Vagina (tissue), 2 donors: ENCODE measurements at places on chromosomes 11 and 22. TPM values are rescaled to one million over a fixed set of nuclear protein-coding genes. Genes with fewer than 3 reads are reported as not detected.

SCN4B gene
- total RNA-seq: 0.98 TPM

RTN3 gene
- total RNA-seq: 75.1 TPM

C22orf31 gene
- not detected for total RNA-seq

SAAL1 gene
- 15.2 TPM for total RNA-seq

EML3 gene
- 69.0 TPM for total RNA-seq

DNA sequence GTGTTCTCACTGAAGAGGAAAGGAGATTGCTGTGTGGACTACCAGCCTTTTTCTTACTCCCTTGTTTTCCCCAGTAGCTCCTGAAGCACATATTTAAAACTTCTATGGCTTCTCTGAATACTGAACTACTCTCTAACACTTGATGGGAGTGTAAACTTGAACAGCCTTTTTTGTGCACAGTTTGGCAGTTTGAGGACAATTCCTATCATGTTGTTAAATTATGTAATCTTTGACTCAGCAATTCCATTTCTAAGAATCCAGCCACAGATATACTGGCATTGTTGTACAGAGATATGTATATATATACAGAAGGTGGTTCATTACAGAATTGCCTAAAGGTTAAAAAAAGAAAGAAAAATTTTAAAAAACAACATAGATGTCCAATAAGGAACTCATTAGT, 47.1 kb upstream of the EED start:
- no peak overlapping the region for H3K27ac ChIP-seq
- H3K4me1 ChIP-seq: peaks cover 17% of the 10 kb centered on the region
- H3K36me3 ChIP-seq: no peaks in the 10 kb centered on the region
- no peak overlapping the region for H3K4me3 ChIP-seq

- H3K27ac ChIP-seq: no peak overlapping the region
- DNase-seq: no peak
- no peaks in the 10 kb centered on the region for H3K27me3 ChIP-seq
- no peak overlapping the region for H3K4me3 ChIP-seq
- peaks cover 23% of the 10 kb centered on the region for H3K4me1 ChIP-seq
Observed at GRCh38 chr11:61735391-61735790, 17.0 kb upstream of the MYRF start.

GRCh38 chr11:69170704-69171103, 15.0 kb downstream of the SMIM38 start:
- no peak for DNase-seq
- no peak overlapping the region for H3K4me3 ChIP-seq
- H3K27me3 ChIP-seq: no peaks in the 10 kb centered on the region
- no peaks in the 10 kb centered on the region for H3K36me3 ChIP-seq

GRCh38 chr11:61162092-61162941, 1.1 kb upstream of the VPS37C start:
- no peaks in the 10 kb centered on the region for H3K27me3 ChIP-seq
- peak overlapping the region; percentile 98 for H3K27ac ChIP-seq
- no peak for DNase-seq
- no peaks in the 10 kb centered on the region for H3K36me3 ChIP-seq

GRCh38 chr11:112734207-112734606, 227.0 kb upstream of the NCAM1 start:
- H3K36me3 ChIP-seq: no peaks in the 10 kb centered on the region
- no peak for DNase-seq
- H3K27me3 ChIP-seq: no peaks in the 10 kb centered on the region
- H3K27ac ChIP-seq: no peak overlapping the region

DNA sequence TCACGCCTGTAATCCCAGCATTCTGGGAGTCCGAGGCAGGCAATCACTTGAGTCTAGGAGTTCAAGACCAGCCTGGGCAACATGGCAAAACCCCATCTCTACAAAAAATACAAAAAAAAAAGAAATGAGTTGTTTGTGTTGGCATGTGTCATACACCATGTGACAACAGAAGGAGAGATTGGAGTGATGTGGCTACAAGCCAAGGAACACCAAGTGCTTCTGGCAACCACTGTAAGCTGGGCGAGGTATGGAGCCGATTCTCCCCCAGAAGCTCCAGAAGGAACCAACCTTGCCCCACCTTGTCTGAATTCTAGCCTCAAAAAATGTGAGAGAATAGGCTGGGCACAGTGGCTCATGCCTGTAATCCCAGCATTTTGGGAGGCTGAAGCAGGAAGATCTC, 39.1 kb upstream of the SLC35C1 start:
- H3K4me3 ChIP-seq: no peak overlapping the region
- H3K27ac ChIP-seq: no peak overlapping the region
- no peaks in the 10 kb centered on the region for H3K36me3 ChIP-seq
- H3K27me3 ChIP-seq: no peaks in the 10 kb centered on the region
- no peak for DNase-seq

GRCh38 chr22:40081662-40082061, 86.9 kb downstream of the FAM83F start:
- no peak for DNase-seq
- no peaks in the 10 kb centered on the region for H3K36me3 ChIP-seq
- peaks cover 20% of the 10 kb centered on the region for H3K4me1 ChIP-seq
- H3K4me3 ChIP-seq: no peak overlapping the region
- no peaks in the 10 kb centered on the region for H3K27me3 ChIP-seq

- no peaks in the 10 kb centered on the region for H3K36me3 ChIP-seq
- no peak overlapping the region for H3K27ac ChIP-seq
- DNase-seq: no peak
- H3K27me3 ChIP-seq: no peaks in the 10 kb centered on the region
- no peaks in the 10 kb centered on the region for H3K4me1 ChIP-seq
- H3K4me3 ChIP-seq: no peak overlapping the region
Observed at GRCh38 chr11:72950685-72951084, 136.5 kb downstream of the ATG16L2 start.

DNA sequence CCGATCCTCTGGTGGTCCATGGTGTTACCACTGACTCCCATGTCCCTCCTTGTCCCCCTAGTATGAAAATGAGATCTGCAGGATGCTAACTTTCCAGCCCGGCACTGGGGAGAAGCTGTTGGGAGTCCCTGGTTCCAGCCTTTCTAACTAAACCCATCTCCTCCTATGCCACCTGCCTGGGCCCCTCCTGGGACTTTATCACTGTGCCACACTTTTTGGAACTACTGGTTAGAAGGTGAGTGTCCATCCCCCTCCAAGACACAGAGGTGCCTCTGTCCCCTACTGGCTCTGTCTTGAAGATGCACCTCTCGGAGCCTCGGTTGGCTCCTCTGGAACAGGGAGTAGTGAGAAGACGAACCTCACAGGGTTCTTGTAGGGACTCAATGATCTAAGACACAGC, at the start of gene RGL4:
Gene RGL4, plus strand, starts transcription at position 301 of the 400 bp plus-strand sequence. CDS start 1,018 bp downstream, outside the sequence.
- H3K27ac ChIP-seq: no peak within 1 kb of the TSS
- H3K27me3 ChIP-seq: no peaks in the 10 kb centered on the region
- no peaks in the 10 kb centered on the region for H3K4me1 ChIP-seq
- H3K36me3 ChIP-seq: peaks cover 20% of the 10 kb centered on the region

DNA sequence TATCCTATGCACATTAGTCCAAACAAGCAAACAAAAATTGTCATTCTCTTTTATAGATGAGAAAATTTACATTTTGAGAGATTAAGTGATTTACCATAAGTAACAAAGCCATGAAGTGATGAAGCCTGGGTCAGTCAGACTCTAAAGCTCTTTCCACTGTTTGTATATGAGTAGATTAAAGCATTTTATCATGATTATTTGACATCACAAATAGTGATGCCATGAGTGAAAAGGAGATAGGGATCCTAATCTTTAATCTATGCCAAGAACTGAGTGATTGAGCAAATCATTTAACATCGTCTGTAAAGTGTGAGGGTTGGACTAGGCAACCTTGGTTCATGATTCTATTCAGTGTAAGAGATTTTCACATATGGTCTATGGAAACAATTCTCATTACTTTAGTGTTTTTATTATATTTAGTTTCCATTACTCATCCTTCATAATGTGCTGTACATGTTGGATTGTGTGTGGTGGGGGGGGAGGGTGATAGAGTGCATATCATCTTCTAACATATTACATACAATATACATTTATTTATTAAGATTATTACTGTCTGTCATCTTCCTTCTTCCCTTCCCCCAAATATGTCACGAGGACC, 50.7 kb downstream of the ARHGEF12 start:
- no peak for DNase-seq
- peaks cover 67% of the 10 kb centered on the region for H3K4me1 ChIP-seq
- no peak overlapping the region for H3K27ac ChIP-seq
- no peaks in the 10 kb centered on the region for H3K27me3 ChIP-seq
- no peak overlapping the region for H3K4me3 ChIP-seq
- no peaks in the 10 kb centered on the region for H3K36me3 ChIP-seq

- no peak overlapping the region for H3K4me3 ChIP-seq
- H3K27me3 ChIP-seq: no peaks in the 10 kb centered on the region
- no peaks in the 10 kb centered on the region for H3K36me3 ChIP-seq
- no peak for DNase-seq
- no peaks in the 10 kb centered on the region for H3K4me1 ChIP-seq
Observed at GRCh38 chr11:120817158-120817557, 206.7 kb upstream of the TBCEL start.

DNA sequence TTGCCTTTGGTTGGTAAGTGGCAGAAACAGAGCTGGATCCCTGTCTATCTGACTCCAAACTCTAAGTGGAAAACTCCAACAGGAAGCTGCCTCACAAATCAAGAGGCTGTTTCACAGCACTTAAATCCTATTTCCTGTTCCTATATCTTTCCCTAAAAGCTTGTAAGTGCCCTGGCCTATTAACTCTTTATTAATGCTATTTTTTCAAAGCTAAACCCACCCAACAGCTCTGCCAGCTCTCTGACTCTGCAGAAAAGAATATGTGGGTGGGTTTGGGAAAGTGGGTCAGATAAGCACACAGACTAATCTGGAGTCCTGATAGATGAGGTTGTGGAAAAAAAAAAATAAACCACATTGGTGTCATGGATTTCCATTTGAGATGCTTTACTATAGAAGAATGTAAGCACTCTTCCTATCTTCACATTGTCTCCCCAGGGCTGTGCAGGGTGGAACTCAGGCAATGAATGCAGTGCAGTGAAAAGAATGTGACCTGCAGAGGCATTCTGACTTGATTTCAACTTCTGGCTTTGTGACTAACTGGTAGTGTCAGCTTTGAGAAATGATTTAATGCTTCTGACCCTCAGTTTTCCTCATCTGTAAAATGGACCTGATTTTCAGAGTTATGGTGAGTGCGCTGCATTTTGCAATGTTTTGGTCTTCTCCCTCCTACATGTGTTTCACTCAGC, 125.6 kb downstream of the AASDHPPT start:
- DNase-seq: no peak
- no peak overlapping the region for H3K4me3 ChIP-seq
- H3K27ac ChIP-seq: no peak overlapping the region
- H3K36me3 ChIP-seq: no peaks in the 10 kb centered on the region

DNA sequence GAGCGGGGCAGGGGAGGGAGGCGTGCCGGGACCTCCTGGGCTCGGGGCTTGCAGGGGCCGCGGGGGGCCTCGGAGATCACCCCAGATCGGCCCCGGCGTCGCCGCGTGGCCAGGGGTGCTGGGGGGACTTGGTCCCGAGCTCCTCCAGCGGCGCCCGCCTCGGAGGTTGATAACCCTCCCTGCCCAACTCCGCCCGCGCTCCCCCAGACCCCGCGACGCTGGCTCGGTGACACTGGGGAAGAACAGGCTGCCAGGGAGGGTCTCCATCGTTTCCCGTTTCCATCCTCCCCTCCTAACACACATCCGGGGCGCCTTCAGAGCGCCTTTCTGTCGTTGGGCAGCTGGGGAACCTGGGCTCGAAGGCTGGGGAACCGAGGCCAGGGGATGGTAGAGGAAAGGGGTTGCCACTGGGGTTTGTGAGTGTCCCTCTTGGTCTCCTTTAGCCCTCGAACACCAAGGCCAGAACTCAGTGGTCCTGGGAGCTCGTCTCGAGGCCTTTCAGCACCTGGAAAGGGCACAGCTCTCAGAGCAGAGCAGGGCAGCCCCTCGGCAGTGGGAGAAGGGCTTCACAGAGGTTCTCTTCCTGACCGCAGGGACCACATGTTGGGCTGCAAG, 431 bp downstream of the SLC37A2 start:
- H3K27ac ChIP-seq: peak overlapping the region; percentile 61
- no peak for DNase-seq
- H3K4me1 ChIP-seq: peaks cover 10% of the 10 kb centered on the region
- H3K27me3 ChIP-seq: no peaks in the 10 kb centered on the region
- H3K36me3 ChIP-seq: no peaks in the 10 kb centered on the region

- no peak for DNase-seq
- H3K36me3 ChIP-seq: no peaks in the 10 kb centered on the region
- no peak overlapping the region for H3K27ac ChIP-seq
- no peak overlapping the region for H3K4me3 ChIP-seq
- peaks cover 14% of the 10 kb centered on the region for H3K4me1 ChIP-seq
- H3K27me3 ChIP-seq: no peaks in the 10 kb centered on the region
Observed at GRCh38 chr11:69416762-69417698, 64.4 kb upstream of the LINC01488 start.

GRCh38 chr11:67213178-67213621, 53.1 kb upstream of the GRK2 start:
- H3K4me1 ChIP-seq: no peaks in the 10 kb centered on the region
- H3K36me3 ChIP-seq: peaks cover 72% of the 10 kb centered on the region
- H3K27me3 ChIP-seq: no peaks in the 10 kb centered on the region
- DNase-seq: no peak
- H3K27ac ChIP-seq: no peak overlapping the region

DNA sequence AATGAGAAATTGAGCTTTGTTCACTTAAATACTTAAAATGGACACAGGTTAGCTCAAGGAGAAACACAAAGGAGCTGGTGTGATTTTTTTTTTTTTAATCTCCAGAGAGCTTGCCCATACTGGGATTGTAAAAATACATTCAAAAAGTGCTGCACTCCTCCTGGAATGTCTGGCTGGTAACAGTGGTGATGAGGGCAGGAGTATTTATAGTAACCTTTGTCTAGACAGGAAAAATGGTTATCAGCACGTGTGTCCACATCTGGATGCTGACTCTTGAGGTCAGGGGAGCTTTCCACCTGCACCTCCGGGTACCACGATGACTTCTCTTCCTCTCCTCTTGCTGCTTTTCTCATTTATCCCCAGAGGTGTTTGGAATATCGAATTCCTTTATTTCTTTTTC, 30.1 kb downstream of the EXT2 start:
- no peaks in the 10 kb centered on the region for H3K27me3 ChIP-seq
- H3K4me3 ChIP-seq: no peak overlapping the region
- no peak for DNase-seq
- H3K36me3 ChIP-seq: peaks cover 56% of the 10 kb centered on the region
- no peaks in the 10 kb centered on the region for H3K4me1 ChIP-seq

GRCh38 chr11:65416341-65416824, 6.2 kb upstream of the NEAT1 start:
- peak overlapping the region; percentile 99 for H3K27ac ChIP-seq
- no peaks in the 10 kb centered on the region for H3K27me3 ChIP-seq
- peaks cover 15% of the 10 kb centered on the region for H3K36me3 ChIP-seq

DNA sequence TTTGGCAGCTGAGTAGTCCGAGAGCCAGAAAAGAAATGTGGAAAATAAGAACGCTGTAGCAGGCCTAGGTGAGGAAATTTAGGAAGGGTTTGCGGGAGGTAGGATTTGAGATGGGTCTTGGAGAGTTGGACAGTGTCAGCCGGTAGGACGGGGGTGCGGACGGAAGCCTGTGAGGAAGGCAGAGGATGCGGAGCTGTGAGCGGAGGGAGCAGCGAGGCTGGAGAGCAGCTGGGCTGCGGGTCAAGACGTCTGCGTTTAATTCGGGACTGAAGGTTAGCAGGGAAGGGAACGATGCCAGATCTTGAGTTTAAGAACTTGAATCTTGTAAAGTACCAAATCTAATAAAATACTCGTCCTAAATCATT, 669 bp upstream of the TIGD3 start:
- no peak for DNase-seq
- H3K27me3 ChIP-seq: no peaks in the 10 kb centered on the region
- H3K27ac ChIP-seq: peak overlapping the region; percentile 48
- peaks cover 26% of the 10 kb centered on the region for H3K4me1 ChIP-seq
- H3K36me3 ChIP-seq: peaks cover 39% of the 10 kb centered on the region

- DNase-seq: no peak
- no peak overlapping the region for H3K4me3 ChIP-seq
- no peaks in the 10 kb centered on the region for H3K36me3 ChIP-seq
- H3K4me1 ChIP-seq: no peaks in the 10 kb centered on the region
- H3K27me3 ChIP-seq: no peaks in the 10 kb centered on the region
Observed at GRCh38 chr11:99841885-99842284, 821.1 kb downstream of the CNTN5 start.
